ENCODE measurements at places on chromosomes 13 and 19.

DNA sequence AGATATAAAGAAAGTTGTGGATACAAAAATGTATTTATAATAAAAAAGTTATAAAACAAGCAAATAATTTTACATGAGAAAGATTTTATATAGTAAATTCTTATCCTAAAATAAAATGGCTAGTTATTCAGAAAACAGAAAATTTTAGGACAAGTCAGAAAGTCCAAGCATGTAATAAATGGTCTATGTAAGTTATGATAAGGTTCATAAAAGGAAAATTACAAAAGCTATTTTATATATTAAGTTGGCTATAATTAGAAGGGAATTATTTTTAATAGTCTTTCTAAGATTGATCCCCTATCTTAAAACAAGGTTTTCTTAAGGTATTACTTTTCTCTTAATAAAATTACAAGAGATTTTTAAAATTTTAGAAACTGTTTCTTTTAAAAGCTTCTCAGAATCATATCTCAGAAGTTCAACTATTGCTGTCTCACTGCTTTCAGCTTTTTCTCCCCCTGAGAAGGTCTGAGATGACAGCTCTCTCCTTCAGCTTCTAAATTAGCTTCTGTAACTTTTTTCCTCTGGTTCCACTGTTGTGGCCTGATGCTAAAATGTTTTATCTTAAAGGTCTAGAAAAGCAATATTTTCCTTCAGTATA is 8.7 kb downstream of the CCDC169 start:
- DNase-seq: no peak

DNA sequence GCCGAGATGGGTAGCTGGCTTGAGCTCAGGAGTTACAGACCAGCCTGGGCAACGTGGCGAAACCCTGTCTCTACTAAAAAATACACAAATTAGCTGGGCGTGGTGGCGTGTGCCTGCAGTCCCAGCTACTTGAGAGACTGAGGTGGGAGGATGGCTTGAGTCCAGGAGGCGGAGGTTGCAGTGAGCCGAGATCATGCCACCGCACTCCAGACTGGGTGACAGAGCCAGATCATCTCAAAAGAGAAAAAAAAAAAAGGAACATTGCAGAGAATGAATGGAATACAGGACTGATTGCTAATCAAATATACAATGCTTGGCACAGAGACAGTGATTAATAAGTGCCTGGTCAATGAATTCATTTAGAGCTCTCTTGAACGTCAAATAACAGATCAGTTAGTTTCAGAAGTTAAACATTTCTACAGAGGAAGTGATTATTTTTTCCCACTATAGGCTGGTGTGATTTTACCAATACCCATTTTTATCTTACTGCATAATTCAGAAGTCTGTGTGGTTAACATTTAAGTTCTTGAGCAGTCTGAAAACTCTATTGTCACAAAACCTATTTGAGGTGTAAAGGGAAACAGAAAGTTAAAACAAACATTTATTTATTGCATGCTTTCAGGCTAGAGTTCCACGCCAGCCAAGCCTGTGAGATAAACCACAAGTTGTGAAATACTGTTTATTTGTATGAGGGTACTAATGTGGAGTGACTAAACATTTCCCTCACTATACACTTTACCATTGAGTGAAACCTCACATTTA is 7.7 kb upstream of the TBC1D4 start:
- no peak for DNase-seq

- no peak for DNase-seq
Observed at GRCh38 chr13:72383646-72384045, 343.8 kb downstream of the MZT1 start.

GRCh38 chr13:91778123-91778522 is 379.7 kb downstream of the GPC5 start:
- no peak for DNase-seq

- DNase-seq: no peak
Observed at GRCh38 chr13:40792284-40793051, 3.1 kb downstream of the SLC25A15 start.

GRCh38 chr19:32864318-32865007 is 5.1 kb downstream of the SLC7A9 start:
- DNase-seq: no peak

DNA sequence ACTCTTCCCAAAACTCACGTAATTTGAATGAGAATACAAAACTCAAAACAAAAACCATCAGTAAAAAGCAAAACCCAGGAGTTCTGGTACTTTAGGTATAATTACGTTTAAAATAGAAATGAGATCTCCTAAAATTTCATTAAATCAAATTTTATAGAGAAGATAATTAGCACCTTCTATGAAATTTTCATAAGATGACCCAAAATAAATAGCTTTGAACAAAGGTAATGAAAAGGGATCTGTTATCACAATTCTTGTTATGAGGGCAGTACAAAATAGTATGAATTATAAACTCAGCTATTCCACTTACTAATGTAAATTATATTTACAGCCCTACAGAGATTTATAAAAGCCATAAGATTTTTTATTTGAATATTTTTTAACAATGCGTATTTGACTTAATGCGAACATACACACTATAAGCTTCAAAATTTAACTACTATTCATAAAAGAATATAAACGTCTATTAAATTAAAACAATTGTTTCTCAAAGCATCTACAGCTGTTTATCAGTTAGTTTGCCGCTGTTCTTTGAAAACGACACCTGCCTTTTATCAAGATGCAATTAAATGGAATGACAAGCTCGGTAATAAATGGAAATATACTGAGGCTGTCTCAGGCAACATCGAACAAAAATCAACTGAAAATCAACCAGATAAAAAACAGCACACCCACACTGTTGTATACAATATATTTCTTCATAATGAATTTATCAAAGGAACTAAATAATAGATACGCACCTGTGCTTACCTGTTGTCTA is 63.8 kb downstream of the KCNRG start:
- DNase-seq: no peak

GRCh38 chr13:28251466-28251865 is 113.1 kb downstream of the PAN3 start:
- no peak for DNase-seq

DNA sequence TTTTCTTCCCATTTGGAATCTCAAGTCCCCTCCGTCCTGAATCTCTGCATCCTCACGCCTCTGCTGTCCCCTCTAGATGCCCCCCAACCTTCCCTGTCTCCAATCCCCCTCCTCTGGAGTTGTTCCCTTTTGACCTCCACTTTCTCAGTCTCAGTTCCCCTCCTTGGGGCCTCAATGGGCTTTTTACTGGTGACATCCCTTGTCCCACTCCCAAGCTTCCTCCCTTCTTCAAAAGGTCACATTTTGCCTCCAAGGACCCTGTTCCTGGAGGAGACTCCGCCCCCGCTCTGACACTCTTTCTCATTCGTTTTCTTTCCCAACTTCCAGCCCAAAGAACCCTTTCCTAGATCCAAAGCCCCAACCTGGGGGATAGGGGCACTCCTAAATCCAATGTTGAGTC is 1.0 kb downstream of the AP2S1 start:
- DNase-seq: no peak

DNA sequence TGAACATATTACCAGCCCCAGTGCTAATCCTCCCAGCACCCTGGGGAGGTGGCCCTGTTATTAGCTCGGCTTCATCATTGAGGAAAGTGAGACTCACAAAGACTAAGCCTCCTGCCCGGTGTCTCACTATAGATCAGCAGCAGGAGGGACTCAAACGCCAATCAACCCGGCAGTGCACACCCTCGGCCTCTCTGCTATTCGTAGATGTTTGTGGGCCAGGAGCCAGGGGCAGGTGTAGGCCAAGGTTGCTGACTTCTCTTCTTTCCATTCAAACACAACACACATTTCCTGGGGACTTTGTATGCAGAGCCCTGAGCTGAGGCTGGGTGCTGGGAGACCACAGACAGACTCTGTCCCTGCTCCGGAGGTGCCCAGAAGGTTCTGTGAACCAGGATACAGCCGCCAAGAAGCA is 9.4 kb upstream of the SBK3 start:
- DNase-seq: no peak

- DNase-seq: no peak
Observed at GRCh38 chr13:112696869-112697465, 7.1 kb downstream of the ATP11A start.

- DNase-seq: no peak
Observed at GRCh38 chr13:56066321-56066720, 1074.4 kb upstream of the PRR20A start.

DNA sequence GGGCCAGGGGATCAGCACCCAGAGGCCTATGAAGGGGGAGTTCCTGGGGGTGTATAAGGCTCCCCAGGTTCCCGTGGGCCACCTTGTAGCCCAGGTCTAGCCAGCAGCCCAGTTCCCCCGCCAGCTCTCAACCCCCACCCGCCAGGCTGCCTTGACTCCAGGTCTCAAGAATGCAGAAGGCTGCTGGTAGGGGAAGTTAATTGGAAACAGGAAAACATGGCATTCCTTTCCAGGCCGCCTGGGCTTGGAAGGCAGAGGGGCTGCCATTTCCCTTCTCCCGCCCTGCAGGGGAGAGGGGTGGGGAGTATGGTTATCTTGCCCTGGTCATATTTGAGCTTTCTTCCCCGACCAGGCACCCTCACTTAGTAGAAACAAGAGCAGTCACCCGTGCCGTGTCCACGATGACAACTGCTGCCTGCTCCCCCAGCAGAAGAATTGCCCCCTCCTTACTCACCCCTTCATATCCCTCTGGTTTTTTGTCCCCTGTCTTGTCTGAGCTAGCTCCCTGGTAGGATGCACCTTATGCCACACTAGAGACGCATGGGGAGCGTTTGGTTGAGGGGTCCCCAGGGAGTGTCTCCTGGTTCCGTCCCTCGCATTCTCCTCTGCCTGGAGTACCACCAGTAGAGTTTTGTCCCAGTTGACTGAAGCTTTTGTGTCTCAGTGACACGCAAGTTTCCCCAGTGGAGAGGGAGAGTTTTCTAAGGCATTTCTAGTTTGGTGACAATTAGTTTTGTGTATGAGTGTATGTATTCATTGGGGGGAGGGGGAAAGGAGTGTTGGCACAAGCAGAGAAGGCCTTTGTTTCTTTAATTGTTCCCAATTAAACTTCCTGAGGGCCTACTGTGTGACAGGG is 4.5 kb downstream of the BICRA start:
- DNase-seq: no peak

DNA sequence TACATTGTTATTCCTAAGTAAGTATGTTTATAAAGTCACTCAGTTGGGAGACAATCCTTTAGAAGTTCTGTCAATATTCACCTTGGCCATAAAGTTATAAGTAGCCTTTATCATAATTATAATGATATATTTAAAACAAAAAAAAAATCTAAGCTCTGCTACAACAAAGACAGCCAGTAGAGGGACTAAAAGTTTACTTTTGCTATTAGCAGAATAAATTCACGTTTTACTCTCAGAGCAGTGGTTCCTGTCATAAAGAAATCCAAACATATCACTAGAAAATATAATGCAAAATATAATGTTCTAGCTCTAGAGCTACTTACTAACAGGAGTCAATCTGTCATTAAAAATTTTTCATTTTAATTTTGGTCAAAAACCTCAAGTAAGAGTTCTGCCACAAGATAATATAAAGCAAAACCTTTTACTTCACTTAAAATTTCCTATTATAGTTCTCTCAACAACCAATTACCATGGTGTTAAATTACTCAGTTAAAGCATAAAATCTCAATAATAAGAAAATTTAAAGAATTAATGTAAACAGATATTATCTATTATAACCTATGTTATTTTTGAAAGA is 17.7 kb downstream of the INTS6 start:
- DNase-seq: no peak

- DNase-seq: no peak
Observed at GRCh38 chr13:22793598-22794134, 387.1 kb upstream of the SGCG start.

Measured in stimulated activated CD4-positive, alpha-beta T cell treated with anti-CD3 and anti-CD28 coated beads, TNF-alpha, amount 100 ng/mL, for 1 hour (primary cell).